ENCODE measurements at places on chromosomes 6 and 20.

DNA sequence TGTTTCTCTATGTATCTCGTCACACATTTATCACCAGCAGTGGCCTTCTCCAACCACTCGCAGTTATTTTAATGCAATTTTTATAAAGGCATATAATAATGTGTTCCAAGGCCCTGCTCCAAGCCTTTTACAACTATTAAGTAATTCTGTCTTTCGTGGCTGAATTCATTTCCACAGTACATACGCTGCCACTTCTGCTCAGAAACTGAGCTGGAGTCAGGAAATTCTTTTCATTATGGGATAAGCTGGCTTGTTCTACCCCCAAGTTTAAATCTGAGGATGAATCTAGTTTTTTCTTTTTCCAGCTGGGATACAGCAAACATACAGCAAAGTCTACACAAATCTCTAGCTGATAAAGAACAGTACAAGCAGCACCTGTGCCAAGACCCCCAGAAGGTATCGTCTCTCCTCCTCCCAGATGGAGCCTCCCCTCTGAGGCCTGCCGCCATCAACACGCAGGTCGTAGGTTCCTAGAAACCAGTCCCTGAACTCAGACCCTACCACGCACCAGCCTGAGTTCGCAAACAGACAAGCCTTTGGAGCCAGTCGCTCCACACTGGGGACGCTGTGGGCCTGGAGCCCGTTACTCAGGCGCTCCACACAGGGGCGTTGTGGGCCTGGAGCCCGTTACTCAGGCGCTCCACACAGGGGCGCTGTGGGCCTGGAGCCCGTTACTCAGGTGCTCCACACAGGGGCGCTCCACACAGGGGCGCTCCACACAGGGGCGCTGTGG is 263.5 kb downstream of the THBS2 start:
- no peak for DNase-seq

GRCh38 chr6:5203546-5203945 is 57.2 kb downstream of the LYRM4 start:
- DNase-seq: no peak

DNA sequence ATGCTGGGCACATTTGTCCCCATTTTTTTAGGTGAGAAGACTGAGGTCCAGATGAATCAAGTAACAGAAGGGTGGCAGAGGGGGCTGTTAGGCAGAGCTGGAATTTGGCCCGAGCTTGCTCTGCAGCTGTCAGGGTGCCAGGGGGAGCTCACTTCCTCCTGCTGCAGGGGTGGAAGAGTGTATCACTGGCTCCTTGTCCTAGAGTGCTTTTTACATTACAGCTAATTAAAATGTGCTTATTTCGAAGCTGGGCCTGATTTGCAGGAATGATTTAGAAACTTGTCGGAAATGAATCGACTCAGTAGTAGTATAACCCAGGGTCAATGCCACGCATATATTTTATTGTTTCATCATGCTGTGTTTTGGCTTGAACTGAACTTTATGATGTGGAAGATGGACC is 11.1 kb downstream of the TOX2 start:
- no peak for DNase-seq

- no peak for DNase-seq
Measured at GRCh38 chr20:46081074-46081473, 8.7 kb downstream of the NCOA5 start.

- DNase-seq: no peak
Measured at GRCh38 chr20:63232235-63233060, 3.3 kb upstream of the BIRC7 start.

GRCh38 chr6:49790341-49790740 is 3.3 kb upstream of the PGK2 start:
- no peak for DNase-seq

DNA sequence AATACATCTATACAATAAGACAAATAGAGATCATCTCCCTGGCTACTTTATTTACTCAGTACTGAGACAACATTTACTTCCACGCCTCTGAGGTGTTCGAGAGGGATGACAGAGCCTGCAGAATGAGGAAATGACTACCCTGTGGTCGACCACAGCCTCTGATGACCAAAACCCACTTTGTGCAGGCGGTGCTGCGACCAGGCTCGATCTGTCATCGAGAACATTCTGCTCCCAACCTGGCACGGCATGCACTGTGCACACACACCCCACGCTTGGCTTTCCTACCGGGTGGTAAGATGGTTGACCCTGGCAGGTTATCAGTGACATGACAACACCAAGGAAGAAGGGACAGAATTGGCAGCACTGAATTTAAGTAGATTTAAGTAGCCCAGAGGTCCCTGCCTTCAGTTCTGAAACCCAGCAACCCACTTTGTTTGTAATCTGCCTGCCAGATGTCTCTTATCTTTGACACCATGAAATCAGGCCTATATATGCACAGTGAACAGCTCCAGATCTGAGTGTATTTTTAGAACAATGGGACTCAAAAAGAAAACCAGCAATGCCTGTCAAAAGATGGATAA is 42.6 kb downstream of the TTI1 start:
- DNase-seq: no peak

GRCh38 chr6:135188718-135189117 is 7.6 kb downstream of the MYB start:
- DNase-seq: no peak

DNA sequence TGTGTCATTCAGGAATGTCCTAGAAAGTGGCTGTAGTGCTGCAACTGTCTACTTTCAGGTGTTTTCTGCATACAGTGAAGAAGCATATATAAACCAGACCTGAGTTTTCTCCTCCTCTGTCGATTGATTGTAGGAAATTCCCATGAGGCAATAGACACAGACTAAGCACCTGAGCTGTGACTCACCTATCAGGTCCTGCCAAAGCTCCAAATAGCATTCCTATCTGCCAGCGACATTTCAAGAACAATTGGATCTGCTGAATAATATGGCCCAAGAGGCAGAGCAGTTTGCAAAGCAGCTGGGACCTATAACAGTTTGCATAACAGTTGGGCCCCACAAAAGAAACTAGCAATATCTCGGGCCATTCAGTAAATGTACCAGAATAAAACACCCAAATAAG is 360.4 kb downstream of the HAO1 start:
- DNase-seq: no peak

- DNase-seq: no peak
Measured at GRCh38 chr6:110530671-110531070, 54.3 kb upstream of the SLC22A16 start.

- DNase-seq: no peak
Measured at GRCh38 chr6:46338131-46338530, 153.1 kb downstream of the RCAN2 start.

- DNase-seq: no peak
Measured at GRCh38 chr6:141464490-141464889, 668.2 kb upstream of the GJE1 start.

DNA sequence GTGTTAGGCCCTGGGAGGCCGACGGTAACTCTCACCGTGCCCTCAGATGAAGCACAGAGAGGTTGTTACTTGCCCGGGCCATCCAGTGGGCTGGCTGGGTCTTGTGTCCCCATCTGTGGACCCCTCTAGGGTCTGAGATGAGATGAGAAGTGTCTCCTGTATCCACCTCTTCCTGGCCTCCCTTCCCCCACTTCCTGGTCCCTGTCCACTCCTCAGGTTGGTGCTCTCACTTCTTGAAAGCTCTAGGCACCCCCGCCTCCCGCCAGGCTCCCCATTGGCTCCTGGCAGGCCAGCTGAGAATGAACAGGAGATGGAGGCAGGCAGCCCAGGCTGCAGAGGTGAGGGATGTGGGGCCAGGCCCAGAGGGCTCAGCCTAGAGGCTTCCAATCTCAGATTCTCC is 1.5 kb downstream of the MMP24OS start:
- no peak for DNase-seq

GRCh38 chr6:81242624-81243023 is 509.9 kb downstream of the TENT5A start:
- no peak for DNase-seq

- DNase-seq: no peak
Measured at GRCh38 chr6:89596484-89596883, 42.1 kb downstream of the LYRM2 start.

GRCh38 chr6:83199863-83200225 is 6.7 kb downstream of the RWDD2A start:
- no peak for DNase-seq

DNA sequence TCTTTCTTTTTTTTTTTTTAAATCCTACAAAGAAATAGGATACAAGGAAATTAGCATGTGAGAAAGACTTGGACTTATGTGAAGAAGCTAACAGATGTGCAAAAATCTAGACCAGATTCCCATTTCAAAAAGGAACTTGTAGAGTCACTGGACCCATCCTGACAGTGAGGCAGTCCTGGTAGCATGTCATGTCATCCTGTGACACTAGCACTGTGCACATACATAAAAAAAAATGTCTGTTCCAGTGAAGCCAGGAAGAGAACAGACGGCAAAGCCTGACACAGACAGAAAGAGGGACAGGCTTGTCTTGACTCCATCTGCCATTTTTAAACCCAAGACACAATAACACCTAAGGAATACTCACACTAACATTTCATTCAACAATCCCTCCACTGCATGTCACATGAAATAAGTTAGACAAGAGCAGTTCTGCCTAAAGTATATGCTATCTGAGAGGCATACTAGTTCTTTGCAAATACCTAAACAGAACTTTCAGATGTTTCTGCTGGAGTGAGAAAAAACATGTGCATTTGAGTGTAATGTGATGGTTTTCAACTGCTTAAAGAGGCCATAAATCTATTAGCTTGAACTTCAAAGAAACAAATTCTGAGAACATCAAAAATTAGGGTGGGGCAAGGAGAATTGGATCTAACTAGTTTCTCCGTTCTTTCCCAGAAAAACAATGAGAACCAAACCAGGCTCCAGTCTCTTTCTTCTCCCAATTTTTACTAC is 159.6 kb downstream of the BACH2 start:
- no peak for DNase-seq

- no peak for DNase-seq
Measured at GRCh38 chr6:159999240-159999671, 30.4 kb downstream of the IGF2R start.

GRCh38 chr20:44790638-44791393 is 19.5 kb downstream of the RIMS4 start:
- DNase-seq: no peak

DNA sequence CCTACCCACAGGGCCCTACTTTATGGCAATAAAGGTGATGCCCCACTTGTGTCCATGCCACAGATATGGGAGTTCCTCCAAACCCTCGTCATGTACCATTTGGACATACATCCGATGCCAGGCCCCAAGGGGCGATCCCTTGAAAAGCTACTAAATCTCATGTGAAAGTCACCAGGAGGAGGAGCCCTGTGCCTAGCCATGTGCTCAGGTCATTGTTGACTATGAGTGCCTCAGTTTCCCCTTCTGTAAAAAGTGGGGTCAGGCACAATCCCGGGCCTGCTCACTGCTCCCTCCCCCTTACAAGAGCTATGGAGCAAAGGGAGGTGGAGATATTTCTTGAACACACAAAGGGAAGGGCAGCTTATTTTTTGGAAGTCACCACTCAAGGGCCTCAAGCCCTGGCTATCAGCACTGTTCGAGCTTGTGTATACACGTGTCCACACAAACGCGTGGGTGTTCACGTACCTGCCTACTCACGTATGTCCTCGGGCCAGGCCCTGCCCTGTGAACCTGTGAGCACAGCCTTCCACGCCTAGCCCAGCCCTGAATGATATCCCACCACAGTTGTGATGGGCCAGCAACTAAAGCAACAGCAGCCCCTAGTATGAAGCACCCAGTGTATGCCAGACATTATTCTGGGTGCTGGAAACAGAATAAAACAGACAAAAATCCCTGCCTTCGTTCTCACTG is 1.9 kb downstream of the ACTL10 start:
- no peak for DNase-seq

GRCh38 chr6:85580118-85580877 is 13.4 kb downstream of the SNX14 start:
- no peak for DNase-seq

- DNase-seq: peak; percentile 29
Measured at GRCh38 chr6:28988536-28989311, 16.4 kb downstream of the ZNF311 start.

GRCh38 chr6:41272591-41273240 is 13.8 kb downstream of the TREM1 start:
- DNase-seq: no peak

- no peak for DNase-seq
Measured at GRCh38 chr6:8337147-8337546, 98.2 kb downstream of the SLC35B3 start.

- DNase-seq: peak; percentile 42
Measured at GRCh38 chr20:57698116-57698866, 11.5 kb downstream of the PMEPA1 start.

DNA sequence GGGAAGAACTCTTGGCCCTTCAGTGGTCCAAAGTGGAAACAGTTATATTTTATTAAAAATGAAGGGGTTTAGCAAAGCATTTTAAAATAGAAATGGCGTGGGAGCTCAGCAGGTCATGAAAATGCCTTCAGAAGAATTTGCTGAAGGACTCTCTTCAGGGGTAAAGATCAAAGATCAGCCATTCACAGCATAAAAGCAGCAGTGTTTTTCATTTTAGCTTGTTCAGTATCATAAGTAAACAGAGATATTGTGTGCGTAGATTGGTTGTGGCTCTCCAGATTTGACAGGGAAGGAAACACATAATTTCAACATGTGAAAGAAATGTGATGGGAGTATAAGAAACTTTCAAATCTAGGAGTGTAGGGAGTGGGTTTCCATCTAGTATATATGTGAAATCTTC is 519.2 kb upstream of the MAP3K7 start:
- DNase-seq: no peak

GRCh38 chr6:85684133-85684808 is 41.6 kb upstream of the SYNCRIP start:
- DNase-seq: no peak

DNA sequence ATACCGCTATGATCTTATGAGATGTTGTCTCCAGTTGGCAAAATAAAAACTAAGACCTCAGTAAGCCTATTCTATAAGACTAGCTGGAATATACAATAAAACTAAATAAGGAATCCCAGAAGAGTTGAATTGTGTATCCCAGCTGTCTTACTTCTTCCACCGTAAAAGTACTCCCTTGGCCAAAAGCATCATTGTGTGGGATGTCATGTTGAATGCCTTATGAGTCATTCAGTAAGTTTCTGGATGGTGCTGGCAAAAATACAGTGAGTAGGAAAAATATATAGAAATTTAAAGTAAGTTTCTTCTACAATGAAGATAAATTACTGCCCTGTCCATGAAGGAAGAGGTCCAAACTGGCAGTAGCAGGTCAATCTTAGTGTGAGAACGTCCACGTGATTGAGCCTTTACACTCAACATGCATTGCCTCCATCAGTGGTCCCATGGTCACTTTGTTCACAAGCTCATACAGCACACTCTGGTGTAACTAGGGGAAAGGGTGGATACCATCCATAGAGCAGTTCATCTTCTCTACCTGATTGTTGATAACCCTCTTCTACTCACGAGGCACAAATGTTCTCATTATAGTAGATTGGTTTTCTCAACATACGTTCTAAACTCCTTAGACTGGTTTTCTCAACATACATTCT is 13.7 kb upstream of the ZNF318 start:
- DNase-seq: no peak

- no peak for DNase-seq
Measured at GRCh38 chr6:11055127-11055627, 11.1 kb upstream of the ELOVL2 start.

GRCh38 chr6:151869787-151870186 is 62.3 kb downstream of the ESR1 start:
- DNase-seq: no peak

Measured in activated CD4-positive, CD25-positive, alpha-beta regulatory T cell (primary cell).